ENCODE measurements at places on chromosomes 7 and 10.

DNA sequence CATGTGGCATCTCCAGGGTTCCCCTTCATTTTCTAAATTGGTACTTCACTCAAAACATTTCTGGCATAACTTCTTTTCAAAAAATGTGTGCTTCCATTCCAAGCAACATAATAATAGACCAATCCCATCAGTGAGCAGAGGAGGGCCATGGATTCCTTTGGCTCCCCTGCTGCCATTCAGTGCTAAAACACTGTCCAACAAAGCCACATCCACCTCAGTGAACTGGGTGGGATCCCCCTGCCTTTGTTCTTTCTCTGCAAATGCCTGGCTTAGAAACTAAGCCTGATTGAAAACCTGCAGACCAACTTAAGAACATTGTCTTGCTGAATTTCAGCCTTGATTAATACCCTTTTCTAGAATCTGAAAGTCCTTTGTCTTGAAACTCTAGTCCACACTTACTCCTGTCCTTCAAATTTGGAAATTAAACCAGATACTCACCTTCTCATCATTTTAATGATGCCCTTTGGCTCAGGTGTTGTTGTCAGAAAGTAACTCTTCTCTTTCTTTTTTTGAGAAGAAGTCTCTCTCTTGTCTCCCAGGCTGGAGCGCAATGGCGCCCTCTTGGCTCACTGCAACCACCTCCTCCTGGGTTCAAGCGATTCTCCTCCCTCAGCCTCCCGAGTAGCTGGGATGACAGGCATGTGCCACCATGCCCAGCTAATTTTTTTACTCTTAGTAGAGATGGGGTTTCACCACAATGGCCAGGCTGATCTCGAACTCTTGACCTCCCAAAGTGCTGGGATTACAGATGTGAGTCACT is 132.3 kb downstream of the PLXNA4 start:
- no peak for DNase-seq

GRCh38 chr7:44518761-44519160 is 22.4 kb downstream of the NPC1L1 start:
- DNase-seq = no peak

DNA sequence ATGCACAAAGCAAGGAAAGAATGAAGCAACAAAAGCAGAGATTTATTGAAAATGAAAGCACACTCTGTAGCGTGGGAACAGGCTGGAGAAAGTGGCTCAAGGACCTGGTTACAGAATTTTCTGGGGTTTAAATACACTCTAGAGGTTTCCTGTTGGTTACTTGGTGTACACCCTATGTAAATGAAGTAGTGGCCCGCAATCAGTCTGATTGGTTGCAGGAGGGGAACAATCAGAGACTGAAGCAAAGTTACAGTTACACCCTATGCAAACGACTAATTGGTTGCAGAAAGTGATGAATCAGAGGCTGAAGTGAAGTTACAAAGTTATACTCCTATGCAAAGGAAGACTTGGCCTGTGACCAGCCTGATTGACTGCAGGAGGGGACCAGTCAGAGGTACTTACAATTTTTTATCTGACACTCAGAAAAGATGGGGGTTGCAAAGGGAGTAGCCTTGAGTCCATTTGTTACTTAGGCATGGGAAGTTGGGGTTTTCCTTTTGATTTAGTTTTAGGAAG is 3.6 kb upstream of the MTPN start:
- DNase-seq = no peak

DNA sequence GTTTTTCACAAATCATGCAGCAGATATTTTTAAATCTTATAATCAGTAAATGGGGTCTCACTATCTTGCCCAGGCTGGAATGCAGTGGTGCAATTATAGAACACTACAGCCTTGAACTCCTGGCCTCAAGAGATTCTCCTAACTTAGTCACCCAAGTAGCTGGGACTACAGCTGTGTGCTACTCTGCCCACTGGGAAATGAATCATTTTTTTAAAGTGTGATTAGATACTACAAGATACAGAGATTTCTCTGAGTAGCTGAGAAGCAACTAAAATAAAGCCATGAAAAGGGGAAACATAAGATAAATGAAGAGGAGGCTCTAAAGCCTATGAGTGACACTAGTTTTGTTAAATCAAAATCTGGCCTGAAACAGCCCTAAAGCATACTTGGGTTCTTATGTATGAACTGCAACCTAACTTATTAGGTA is 119.7 kb downstream of the JMJD1C start:
- no peak for DNase-seq

DNA sequence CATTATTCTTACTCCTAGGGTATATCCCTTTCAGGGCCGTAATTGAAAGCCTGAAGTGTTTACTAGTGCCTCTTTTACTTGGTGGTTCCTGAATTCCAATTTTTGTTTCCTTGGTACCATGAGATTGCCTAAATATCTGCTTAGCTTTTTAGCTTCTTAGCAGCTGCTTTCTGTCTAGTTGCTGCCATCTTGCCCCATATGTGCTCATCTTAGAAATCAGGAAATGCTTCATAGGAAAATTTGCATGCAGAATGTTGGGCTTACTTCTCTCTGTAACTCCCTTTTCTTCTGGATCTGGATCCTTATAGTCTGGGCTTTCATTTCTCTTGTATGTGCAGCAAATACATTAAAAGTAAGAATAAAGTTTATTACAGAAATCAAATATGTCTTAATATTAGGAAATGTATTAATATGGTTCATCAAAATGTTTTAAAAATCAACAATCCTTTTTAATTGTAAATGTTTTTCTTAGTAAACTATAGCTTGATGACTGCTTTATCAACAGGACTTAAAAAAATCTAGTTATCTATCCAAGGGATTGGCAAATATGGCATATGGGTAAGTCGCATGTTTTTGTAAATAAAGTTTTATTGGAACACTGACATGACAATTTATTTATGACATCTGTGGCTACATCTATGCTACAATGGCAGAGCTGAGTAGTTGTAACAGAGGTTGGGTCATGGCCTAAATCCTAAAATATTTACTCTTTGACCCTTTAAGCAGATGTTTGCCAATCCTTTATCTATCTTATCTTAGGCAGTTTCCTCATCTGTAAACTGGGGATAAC is 73.5 kb upstream of the CDK6 start:
- DNase-seq = no peak

- no peak for DNase-seq
Measured at GRCh38 chr7:145645135-145645515, 471.5 kb upstream of the CNTNAP2 start.

DNA sequence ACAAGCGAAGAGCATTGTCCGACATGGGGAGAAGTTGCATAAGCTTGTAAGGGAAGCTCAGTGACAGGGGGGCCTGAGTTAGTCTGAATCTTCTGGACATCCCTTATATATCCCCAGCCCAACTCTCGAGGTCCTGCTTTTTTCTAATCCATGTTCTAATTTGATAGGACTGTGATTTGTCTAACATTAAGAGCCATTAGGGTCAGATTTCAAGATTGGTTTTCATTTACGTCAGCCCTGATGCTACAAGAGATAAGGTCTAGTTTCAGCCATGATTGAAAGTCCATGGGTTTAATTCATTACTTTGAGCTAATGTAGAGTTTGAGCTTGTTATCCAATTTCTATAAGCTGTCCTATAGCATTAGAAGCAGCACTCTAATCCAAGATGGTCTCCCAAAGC is 20.3 kb downstream of the TLX1 start:
- DNase-seq = no peak

DNA sequence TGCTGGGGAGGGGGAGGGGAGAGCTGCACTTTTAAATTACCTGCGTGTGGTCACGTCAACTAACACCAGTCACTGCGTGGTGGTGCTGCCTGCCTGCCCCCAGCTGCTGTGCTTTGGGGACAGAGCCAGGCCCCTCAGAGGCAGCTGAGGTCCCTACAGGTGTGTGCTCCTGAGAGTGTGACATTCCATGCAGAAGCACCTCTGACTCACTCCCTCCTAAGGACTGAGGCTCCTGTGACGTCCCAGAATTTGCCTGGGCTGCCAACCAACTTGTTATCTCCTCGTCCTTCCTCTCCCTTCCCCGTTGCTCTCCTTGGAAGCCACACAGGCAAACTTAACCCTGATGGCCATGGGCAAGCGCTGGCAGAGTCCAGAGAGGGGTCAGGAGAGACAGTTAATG is 563.0 kb downstream of the PARD3 start:
- DNase-seq = no peak

DNA sequence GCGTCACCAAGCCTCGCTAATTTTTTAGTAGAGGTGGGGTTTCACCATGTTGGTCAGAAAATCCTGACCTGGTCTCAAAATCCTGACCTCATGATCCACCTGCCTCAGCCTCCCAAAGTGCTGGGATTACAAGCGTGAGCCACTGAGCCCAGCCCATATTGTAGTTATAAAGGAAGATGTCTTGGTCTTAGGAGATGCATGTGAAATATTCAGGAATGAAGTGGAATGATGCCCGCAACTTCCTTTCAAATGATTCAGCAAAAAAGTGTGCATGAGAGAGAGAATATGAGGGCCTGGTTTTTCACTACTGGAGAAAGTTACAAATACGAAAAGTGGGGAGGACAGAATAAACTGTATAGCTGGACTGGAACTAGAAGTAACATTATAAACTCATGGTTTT is 15.9 kb downstream of the TMEM209 start:
- DNase-seq = no peak

DNA sequence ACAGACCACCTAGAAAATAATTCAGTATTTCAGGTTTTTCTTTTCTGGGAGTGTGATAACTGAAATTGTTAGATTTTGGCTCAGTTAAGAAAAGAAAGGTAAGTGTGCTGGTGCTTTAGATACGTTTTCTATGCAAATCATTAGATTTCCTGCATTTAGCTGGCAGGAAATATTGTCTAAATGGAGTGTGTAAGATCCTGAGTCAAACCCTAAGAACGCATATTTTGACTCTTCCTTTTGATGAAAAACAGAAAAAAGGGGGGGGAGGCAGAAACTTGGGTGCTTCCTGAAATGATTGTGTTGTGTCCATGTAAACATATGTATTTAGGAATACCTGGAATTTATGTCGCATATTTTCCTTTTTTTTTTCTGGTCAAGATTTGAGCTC is 1.2 kb downstream of the GRK5 start:
- DNase-seq = no peak

GRCh38 chr10:3757638-3758490 is 27.1 kb downstream of the KLF6 start:
- no peak for DNase-seq

- DNase-seq = peak; percentile 51
Measured at GRCh38 chr10:124153023-124153826, 59.8 kb upstream of the CHST15 start.

Data from AG04450 (cell line).